Hepatocyte (in vitro differentiated cells): ENCODE measurements at places on chromosomes 11 and 22. TPM values are rescaled to one million over a fixed set of nuclear protein-coding genes. Genes with fewer than 3 reads are reported as not detected.

GRCh38 chr11:86214710-86215109 is 29.8 kb upstream of the EED start:
- DNase-seq = no peak

- peak; percentile 41 for DNase-seq
Measured at GRCh38 chr11:130737866-130738431, 178.3 kb downstream of the SNX19 start.

GSTT4 gene
- not detected in 2 replicates for total RNA-seq

DNA sequence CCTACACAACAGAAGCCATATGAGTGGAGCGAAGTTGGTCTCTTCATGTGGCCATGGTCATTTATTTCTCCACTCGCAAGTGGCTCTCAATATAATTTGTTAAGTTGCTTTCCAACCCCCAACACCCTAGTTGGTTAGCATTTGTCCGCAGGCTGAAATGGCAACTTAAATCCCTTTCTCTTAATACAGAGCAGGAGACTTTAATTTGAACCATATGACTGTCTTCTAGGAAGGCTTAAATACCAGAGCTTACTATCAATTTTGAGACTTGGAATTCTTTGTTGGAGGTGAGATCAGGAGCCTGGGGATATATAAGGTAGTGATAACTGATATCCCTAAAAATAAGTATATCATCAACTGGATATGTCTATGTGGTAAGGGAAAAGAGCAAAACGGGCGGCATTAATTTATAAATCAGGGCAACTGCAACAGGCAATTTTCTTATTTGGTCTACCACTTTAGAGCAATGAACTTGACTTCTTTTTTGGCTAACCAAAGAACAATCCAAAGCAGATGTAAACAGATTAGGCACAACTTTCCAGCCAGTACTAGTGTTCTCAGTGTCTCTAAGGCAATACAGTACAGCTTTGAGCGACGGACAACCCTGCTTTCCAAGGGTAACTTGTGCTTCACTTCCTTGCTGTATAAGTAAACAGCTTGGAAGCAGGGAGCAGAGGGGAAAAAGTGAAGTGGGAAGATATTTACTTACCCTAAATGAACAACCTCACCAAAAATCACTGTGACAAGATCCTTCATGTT is 74.7 kb upstream of the APOA1 start:
- DNase-seq = no peak

FOXR1 gene
- total RNA-seq = not detected in 2 replicates

GRCh38 chr11:15157181-15157580 is 42.5 kb downstream of the INSC start:
- DNase-seq = no peak

C22orf23 gene
- 0.30 TPM in 1 of 2 replicates, not detected in the other for total RNA-seq

GRCh38 chr11:133965031-133965601 is 8.3 kb upstream of the IGSF9B start:
- peak; percentile 56 for DNase-seq

DNA sequence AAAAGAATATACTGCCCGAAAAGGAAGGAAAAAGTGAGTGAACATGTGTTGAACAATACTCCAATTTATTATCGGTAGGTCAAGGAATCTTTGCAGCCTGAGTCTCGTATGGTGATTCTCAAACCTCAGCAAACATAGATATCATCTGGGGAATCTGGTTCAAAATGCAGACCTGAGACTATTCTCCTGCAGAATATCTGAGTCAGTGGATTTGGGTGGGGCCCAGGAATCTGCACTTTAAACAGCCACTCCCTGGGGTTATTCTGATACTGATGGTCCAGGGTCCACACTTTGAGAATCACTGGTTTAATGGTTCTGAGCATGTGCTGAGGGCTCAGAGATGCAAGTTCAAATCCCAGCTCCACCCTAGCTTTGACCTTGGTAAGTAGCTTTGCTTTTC is 53.6 kb upstream of the GRK3 start:
- peak; percentile 25 for DNase-seq

GRCh38 chr11:1199241-1199750 is 23.6 kb upstream of the MUC5B start:
- DNase-seq = no peak

- DNase-seq = no peak
Measured at GRCh38 chr11:34316347-34317035, 41.3 kb downstream of the ABTB2 start.

DNA sequence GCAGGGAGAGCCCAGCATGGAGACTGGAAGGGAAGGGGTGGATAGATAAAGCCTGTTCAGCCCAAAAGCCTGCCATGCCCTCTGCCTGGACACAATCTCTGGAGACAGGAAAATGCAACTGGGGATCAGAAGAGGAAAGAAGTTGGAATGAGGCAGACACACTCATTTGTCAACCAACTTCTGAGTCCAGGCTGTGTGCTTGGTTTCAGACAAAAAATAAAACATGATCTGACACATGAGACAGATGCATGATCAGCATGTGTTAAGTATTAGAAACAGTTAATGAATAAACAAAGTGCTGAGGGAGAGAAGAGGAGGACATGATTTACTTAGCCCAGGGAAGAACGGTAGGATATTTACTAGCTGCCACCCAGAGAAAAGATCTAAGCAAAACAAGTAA is 839 bp downstream of the LRRN4CL start:
- no peak for DNase-seq

GRCh38 chr11:100823360-100823759 is 136.3 kb downstream of the ARHGAP42 start:
- DNase-seq = no peak
